PC-9 (cell line): ENCODE measurements at places on chromosomes 2 and 18.
A peak's percentile ranks its signal among the peaks of the same experiment; 100 is the strongest.

- DNase-seq, result peak; percentile 39
Measured at GRCh38 chr18:13159579-13159978, 59.0 kb upstream of the LDLRAD4 start.

- no peak for DNase-seq
Measured at GRCh38 chr18:60554967-60555366, 182.4 kb upstream of the MC4R start.

- no peak for DNase-seq
Measured at GRCh38 chr2:36453652-36454051, 98.1 kb downstream of the CRIM1 start.

GRCh38 chr2:42651057-42651456, 82.6 kb downstream of the MTA3 start:
- DNase-seq, result no peak

- no peak for DNase-seq
Measured at GRCh38 chr18:76213991-76214390, 281.1 kb downstream of the ZNF516 start.

GRCh38 chr2:6919901-6920742, 2.9 kb downstream of the RNF144A start:
- DNase-seq, result no peak

DNA sequence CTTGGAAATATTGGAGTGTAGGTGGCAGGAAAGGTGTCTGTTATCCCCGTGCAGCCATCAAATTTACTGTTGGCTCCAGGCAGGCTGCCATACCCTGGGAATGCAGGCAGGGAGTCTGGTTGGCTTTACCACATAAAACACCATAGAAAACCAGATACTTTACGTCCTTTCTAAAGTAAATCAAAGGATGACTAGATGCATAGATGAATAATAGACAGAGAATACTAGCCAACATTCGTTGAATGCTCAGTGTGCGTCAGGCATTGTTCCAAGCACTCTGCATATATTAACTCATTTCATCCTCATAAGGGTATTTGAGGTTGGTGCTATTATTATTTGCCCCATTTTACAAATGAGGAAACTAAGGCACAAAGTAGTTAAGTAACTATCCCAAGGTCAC, 65.2 kb downstream of the VSNL1 start:
- no peak for DNase-seq

DNA sequence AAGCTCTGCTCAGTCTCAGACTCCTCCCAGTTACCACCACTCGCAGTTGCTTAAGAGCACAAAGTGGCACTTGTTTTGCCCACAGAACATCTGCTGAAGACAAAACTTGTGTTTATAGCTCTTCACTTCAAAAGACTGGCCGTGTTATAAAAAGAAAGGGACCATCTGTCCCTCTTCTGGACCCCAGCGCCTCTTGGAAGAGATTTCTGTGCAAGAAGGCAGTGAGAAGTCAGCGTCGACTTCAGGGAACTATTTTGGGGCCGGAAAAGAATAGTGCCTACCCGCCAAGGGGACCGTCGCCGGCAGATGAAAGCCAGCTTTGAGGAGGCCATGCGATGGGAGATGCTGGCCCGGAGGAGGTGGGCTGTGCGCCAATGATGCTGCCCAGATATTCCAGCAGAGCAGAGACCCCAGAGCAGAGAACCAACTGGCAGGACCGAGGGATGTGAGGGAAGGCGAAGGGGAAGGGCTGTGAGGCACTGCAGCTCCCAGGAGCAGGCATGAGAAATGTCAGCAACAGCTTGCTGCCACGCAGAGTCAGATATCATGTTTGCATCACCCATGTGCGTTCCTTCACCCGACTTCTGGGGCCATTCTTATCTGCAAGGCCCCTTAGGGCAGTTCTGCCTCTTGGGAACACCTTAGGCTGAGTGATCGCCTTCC, 270.9 kb downstream of the ATAD2B start:
- no peak for DNase-seq
